Stimulated activated CD4-positive, alpha-beta T cell treated with anti-CD3 and anti-CD28 coated beads, TNF-alpha, amount 100 ng/mL, for 1 hour (primary cell): ENCODE measurements at places on chromosomes 12 and 14.

DNA sequence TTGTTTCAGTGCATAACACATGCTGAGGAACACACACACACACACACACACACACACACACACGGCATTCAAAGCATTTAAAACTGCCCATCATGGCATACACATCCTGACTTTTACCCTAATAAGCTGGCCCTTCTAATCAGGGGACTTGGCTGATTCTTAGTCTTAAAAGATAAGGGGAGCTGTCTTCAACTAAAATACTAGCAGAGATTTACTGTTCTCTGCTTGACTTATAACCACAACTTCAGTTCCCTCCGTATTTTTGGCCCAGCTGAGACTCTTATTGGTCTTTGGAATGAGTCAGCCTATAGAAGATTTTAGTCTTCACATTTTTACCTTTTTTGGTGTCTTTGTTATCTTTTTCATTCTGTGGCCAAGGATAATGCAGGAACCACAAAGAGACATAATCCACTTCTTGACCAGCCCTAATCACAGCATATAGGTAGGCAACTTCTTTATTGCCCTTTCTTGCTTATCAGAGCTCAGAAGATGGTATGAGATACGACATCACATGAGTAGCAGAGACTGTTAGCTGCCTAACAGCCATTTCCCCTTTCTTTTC is 25.1 kb upstream of the SLC8A3 start:
- no peak for DNase-seq

- no peak for DNase-seq
Measured at GRCh38 chr12:97837401-97837800, 374.8 kb downstream of the RMST start.

DNA sequence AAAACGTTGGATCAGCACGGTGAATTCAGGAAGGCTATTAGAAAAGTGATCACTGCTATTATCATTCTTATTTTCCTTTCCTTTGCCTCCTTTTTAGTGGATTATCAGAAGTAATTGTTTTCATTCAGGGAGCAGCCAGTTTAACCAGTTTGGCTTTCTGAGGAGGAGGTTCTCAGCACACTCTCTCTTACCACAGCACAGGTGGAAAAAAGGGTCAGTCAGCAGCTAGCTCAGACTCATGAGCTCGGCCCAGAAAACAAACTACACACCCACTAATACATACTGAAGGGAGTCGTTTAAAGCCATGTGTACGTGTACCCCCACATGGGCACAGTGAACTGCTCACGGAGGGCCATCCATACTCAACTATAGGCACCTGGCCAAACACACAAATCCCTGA is 23.2 kb upstream of the MAGOHB start:
- no peak for DNase-seq

DNA sequence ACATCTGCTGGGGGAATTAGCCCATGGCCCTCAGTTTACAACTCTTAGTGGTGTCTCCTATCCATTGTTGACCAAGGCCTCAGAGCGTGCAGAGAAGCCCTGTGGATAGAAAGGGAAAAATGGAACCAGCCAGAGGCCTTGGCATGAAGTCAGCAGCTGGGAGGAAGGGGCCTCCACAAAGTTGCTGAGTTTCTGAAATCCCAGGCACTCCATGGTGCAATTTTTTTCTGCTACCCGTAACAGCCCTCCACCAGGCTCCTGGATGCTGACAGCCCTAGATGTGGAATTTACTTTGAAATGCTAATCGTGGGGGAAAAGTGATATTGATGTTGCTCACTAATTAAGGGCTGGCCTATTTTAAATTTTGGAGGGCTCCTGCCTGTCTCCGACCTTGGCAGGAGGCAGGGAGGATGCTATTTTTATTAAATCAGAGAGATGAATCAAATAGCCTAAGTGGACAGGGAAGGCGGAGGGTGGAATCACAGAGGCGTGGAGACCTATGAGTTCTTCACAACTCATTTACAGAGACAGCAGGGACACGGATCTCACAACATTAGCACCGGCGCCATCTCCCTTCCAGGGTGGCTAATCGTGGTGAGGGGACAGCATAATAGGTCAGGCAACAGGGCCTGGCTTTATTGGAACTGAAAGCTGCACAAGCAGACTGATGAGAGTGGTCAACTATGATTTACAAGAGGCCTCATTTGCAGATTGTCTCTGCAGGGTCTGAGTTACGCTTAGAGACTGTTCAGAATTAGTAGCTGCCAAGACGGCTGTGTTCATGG is 99.8 kb upstream of the WSCD2 start:
- DNase-seq = no peak

DNA sequence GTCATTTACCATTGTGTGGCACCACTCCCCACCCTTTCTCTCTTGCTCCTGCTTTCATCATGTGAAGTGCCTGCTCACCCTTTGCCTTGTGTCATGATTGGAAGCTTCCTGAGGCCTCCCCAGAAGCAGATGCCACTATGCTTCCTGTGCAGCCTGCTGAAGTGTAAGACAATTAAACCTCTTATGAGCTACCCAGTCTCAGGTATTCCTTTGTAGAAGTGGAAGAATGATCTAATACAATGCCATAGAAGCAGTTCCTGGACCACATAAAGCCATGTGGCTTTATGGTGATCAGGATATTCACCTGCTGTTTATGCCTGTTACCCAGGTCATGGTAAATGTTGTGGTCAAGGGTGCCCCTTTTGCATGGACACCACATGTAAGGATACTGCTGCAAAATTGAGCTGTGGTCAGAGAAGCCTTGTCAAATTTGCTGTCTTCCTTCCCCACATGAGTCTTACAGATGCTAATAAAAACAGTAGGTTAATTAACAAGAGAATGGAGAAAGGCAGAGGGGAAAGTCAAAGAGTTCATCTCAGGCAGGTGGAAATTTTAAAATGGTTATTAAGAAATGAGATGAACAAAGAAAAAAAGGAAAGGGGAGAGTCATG is 112.8 kb upstream of the IFNG-AS1 start:
- DNase-seq = no peak

DNA sequence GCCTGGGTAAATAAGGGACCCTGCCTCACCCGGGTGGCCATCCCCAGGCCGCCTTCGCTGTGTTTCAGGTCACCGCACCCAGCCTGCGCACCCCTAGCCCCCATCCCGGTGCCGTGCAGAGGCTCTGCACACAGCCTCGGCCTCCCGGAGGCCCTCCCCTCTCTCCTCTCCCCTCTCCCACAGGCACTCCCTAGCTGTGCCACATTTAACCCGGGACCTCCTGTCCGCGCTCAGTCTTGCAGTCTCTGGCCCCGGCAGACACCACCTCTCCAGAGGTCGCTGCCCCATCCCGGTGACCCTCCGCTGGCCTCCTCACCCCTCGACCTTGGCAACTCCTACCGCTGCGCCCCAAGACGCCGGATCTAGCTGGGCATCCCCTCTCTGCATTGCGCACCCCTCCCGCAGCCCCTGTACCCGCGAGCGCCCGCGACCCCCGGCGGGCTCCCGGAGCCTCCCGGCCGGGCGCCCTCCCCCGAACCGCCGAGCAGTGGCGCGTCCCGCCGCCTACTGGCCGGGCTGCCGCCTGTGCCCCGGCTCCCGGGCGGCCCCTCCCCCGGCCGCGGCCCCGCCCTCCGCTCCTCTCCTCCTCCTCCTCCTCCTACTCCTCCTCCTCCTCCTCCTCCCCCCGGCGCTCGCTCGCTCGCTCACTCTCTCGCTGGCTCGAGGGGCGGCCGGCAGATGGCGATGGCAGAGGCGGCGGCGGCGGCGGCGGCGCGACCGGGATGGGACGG is 120.7 kb downstream of the AACS start:
- no peak for DNase-seq

DNA sequence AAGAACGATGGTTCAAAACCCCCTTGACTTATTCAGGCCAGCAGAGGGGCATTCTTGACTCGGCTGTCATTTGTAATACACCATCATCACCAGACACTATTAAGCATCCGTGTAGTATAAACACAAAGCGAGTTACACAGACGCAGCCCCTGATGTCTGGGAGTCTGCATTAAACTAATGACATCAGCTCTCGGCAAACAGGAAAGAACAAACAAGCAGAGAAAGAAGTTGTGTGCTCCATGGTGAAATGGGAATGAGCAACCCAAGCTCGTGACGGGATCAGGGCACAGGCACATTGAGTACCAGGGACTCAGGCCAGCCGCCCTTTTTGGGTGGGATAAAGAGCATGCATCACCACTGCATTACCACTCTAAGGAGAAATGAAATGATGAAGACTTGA is 460.1 kb downstream of the MED13L start:
- DNase-seq = no peak

GRCh38 chr12:24111616-24112015 is 162.1 kb upstream of the SOX5 start:
- DNase-seq = no peak

GRCh38 chr12:5030066-5030465 is 13.6 kb upstream of the KCNA5 start:
- DNase-seq = no peak

GRCh38 chr12:132069336-132069985 is 74.7 kb downstream of the DDX51 start:
- no peak for DNase-seq

DNA sequence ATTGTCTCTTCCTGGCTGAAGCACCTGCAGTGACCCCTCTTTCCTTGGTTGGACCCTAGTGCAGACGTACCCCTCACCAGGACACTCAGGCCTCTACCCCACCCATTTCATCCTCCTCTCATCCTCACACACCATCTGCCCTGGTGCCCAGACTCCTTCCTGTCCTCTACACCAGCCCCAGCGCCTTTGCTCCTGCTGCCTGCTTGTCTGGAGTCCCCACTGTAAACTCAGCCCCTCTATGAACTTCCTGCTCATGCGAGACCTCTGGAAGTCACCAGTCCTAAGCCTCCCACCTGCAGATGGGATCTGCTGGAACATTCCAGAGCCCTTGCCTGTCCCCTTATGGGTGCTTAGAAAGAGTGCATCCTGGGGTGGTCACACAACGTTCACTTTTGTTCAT is 242.5 kb downstream of the ADGRD1 start:
- DNase-seq = no peak

GRCh38 chr14:69263364-69263763 is 3.4 kb downstream of the GALNT16 start:
- no peak for DNase-seq

DNA sequence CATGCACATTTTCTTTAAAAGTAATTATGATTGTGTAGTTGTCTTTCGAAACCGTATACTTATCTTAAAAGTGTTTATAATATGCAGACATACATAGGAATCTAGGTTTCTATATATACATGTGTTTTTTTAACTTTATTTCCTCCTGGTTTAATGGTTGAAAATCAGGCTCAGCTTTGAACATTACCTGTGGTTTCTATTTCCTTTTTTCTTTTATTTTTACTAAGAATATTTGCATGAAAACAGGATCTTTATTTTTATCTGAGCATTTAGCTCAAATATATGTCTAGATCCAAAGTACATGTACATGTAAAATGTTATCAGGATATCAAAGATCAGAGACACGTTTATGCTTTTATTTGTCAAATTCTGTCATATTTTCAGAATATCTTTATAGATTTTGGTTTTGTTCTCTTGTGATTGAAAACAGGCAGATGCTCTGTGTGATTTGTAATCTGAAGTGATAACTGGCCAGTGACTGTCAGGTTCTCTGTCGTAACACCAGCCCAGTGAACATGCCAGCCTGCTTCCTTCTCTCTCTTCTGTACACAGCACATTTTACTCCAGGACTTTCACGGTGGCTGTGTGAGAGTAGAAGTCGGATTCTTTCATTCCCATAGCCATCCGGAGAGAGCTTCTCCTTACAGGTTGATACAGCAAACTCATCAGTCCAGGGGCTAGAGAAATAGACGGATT is 13.7 kb downstream of the TCTN1 start:
- DNase-seq = no peak

DNA sequence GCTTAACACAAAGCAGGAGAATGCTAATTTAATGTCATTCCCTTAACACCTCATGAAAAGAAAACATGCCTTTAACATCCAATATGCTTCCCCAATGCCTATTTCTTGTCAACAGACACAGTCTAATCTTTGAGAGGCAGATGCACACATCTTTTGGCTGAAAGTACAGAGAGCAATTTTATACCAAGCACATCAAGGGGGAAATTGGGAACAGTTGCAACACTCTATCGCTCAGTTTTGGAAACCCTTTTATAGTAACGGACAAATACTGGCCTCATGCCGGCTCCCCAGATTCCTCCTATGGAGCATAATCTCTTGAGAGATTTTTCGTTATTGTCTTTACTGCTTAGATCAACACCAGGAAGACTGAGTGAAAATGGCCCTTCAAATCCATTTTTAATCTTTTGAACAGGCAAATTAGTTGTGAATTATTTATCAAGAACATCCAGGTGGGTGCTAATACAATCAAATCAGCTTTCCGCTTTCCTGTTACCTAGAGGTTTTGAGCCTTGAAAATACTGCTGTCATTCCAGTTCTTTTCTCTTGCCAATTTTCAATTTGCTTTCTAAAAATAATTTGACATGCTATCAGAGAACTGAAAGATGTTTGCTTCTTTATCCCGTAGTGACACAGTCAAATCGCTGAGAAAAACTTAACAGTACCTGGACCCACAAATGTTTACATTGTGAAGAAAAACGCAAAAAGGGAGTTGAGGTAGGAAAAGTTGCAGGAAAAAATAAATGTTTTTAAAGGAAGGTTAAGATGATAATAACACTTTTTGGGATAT is 60.7 kb upstream of the CAND1 start:
- DNase-seq = no peak

GRCh38 chr12:117209626-117210025 is 19.4 kb upstream of the FBXO21 start:
- DNase-seq = no peak

- no peak for DNase-seq
Measured at GRCh38 chr12:121908702-121909101, 9.7 kb upstream of the CFAP251 start.

DNA sequence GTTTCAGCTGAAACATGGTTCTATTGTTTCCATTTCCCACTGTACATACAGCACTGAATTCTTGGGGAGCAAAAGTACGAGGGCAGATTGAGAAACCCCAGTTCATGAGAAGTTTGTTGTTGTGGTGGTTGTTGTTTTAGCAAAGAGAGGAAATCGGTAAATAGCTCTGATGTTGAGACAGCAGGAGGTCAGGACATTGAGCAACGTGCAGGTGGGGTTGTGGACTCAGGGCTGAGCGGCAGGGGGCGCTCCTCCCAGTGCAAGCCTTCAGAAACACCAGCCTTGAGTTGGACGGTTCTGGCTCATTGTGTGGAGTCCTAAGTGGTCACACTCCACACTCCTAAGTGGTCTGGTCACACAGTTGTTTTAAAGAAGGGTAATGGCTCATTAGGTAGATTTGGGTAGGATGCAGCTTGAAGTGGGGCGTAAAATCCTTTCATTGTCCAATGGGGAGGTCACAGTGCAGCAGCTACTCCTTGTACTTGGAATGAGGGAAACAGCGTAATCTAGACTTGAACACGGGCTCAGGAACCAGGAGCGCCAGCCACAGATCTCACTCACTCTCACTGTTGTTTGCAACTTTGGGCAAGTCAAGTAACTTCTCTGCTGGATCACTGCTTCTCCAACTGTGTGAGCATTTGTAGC is 14.5 kb upstream of the PWP1 start:
- no peak for DNase-seq

DNA sequence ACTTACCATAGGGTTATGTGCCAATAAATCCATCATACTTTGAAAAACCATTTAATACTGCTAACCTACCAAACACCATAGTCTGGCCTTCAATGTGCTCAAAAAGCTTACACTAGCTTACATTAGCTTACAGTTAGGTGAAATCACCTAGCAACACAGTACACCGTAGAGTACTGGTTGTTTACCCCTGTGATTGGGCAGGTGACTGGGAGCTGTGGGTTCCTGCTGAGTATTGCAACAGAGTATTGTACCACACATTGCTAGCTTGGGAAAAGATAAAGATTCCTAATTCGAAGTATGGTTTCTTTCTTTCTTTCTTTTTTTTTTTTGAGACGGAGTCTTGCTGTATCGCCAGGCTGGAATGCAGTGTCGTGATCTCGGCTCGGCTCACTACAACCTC is 5.6 kb downstream of the ATP5MC2 start:
- no peak for DNase-seq
